ENCODE measurements at places on chromosomes 3 and 15.

DNA sequence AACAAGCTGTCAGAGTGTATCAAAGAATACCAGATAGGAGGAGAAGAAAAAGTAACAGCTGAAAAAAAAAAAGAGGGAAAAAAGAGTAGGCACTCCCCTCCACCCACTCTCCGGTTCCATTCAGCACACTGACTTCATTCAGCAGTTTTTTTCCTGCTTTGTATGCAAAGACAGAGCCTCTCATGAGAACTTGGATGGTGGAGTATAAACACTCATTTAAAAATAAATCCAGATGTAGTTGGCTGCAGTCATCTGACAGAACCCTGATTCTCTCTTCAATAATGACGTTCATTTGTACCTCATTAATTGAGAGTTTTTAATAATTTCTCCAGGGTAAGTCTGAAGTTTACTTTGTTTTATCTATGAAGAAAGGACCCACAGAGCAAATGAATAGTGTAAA lies 81.0 kb downstream of the TMEM108 start:
- no peak for DNase-seq

- no peak for DNase-seq
Observed at GRCh38 chr15:36914960-36915808, 185.2 kb downstream of the MEIS2 start.

- DNase-seq = no peak
Observed at GRCh38 chr3:103794656-103795055, 1359.8 kb downstream of the ZPLD1 start.

DNA sequence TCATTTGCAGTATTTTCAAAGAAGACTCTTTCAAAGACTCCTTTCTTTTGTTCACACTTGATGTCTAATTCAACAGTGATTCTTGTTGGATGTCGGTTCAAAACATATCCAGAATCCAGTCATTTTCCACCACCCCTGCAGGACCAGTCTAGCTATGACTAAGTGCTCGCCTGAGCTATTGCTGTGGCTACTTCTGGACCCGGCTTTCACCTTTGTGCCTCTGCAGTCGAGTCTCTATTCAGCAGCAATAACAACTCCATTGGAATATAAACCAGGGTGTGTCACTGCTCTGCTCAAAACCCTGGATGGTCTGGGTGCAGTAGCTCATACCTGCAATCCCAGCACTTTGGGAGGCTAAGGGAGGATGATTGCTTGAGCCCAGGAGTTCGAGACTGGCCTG lies 55.0 kb downstream of the PRICKLE2 start:
- DNase-seq = no peak

- DNase-seq = no peak
Observed at GRCh38 chr15:47768735-47769134, 51.4 kb downstream of the SEMA6D start.

- DNase-seq = no peak
Observed at GRCh38 chr15:54829821-54830220, 366.9 kb downstream of the RSL24D1 start.

DNA sequence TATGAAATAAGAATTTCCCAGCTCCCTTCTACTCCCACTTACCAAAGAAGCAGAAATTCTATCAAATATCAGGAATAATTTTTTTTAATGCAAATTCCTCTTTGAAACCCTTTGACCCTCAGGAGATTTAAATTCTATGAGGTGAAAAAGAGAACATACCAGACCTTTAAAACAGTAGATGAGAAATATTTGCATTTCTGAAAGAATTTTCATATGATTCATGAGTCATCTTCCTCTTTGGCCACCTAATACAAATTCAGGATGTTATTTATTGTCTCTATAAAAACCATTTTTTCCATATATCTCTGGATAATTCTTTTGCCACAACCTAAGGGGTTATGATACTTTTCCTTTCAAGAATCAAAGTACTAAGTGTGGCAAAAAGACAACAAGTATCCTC lies 67.3 kb upstream of the ST3GAL6 start:
- DNase-seq = no peak

- DNase-seq = no peak
Observed at GRCh38 chr15:90871139-90871715, 2.8 kb downstream of the FURIN start.

DNA sequence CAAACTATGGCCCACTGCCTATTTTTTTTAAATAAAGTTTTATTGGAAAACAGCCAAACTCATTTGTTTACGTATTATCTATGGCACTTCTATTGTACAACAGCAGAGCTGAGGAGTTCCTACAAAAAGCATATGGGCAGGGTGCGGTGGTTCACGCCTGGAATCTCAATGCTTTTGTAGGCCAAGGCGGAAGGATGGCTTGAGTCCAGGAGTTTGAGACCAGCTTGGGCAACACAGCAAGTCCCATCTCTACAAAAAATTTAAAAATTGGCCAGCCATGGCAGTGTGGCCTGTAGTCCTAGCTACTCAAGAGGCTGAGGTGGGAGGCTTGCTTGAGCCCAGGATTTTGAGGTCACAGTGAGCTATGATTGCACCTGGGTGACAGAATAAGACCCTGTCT lies 142.3 kb downstream of the RORA start:
- DNase-seq = no peak

- DNase-seq = peak; percentile 10
Observed at GRCh38 chr15:75149867-75150709, 51.6 kb upstream of the C15orf39 start.

DNA sequence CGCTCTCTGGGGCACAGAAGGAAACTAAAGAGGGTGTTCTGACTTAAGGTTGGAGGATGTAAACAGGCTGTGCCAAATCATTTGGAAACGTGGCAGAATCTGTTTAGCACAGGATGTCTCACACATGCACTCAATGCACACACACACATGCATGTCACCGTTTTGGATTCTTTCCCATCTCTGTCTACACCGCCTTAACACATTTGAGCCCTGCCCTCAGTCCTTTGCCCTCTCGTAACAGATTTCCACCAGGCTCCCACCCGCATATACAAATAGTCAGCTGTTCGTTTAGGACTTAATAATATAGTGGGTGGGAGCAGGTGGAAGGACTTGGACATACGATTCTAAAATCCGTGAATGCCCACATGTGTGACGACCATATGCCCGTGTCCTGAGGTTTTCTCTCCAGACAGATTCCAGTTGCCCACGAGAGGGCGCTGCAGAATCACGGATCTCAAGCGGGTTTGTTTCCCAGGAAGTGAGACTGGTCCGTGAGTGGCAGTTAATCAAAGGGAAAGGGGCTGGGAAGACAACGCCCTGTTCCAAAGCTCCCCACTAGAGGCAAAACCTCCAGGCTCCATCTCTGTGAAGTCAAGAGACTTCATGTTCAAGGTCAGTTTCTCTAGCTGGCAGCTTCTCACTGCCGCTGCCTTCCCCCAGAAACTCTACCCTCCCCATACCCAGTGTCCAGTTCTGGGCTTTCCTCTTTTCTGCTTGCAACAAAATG lies 44.5 kb downstream of the NOX5 start:
- DNase-seq = peak; percentile 77

GRCh38 chr3:12343047-12343501 lies 54.2 kb downstream of the PPARG start:
- DNase-seq = no peak

DNA sequence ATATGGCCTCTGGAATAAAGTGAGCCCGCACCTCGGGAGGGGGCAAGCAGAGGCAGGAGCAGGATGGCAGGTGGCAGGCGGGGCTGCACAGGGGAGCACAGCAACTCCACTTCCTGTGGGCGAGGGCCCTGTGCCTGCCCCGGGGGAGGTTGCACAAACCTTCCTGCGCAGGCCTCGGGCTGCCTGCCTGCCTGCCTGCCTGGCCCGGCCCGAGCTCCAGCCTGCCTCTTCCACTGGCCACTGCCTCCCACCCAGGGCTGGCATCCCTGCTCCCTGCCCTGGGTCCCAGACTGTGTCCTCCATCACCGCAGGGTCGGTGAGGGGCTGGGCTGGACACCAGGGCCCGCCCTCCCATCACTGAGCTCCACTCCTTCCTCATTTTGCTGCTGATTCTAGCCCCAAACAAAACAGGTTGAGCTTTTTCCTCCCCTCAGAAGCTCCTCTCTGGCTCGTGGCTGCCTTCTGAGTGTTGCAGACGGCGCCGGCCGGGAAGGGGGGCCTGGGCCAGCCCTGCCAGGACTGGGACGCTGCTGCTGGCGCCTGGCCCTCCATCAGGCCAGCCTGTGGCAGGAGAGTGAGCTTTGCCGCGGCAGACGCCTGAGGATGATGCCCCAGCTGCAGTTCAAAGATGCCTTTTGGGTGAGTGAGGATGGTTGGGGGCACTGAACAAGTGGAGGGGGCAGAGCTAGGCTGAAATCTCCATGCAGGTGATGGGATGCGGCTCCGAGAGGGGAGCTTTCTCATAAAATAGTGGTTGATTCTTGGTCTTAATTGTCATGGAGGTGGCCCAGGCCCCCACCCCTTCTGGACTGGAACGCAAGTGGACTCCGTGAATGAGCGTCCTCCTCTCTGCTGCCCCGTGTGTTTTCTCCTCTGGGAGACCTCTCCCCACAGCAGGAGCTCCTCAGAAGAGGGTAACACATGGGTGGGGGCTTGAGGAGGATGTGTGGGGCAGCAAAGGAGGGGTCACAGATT lies at the start of gene PSTPIP1:
TSS of gene PSTPIP1 (plus strand) at position 156 of the 975 bp plus-strand sequence. CDS start at position 604, 448 bp downstream.
- peak; percentile 71 for DNase-seq

DNA sequence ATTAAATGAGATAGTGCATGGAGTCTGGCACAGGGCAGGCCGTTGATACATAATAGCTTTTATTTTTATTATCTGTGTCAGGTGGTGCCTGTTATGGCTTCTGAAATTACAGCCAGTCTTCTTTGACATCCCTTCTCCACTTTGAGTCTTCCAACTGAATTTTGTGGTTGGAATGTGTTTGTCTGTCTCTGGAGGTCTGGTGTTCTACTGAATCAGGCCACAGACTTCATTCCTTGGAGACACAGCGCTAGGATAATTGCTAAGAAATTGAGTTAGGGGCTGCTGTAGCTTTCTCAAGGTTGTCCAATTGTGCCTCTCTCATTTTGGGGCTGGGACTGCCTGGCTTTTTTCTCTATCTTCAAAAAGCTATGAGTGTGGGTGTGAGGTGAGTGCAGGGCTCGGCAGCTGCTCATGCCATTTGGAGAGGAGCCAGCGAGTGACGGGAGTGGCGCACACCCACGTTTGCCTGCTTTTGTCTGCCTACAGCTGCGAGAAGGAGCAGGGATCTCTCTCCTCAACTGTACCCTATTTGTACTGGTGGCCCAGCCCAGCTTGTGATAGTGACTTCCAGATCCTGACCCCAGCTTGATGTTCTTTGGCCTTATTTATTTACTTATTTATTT lies 49.8 kb upstream of the SYN2 start:
- DNase-seq = no peak

- DNase-seq = no peak
Observed at GRCh38 chr15:53843166-53843565, 83.7 kb upstream of the WDR72 start.

DNA sequence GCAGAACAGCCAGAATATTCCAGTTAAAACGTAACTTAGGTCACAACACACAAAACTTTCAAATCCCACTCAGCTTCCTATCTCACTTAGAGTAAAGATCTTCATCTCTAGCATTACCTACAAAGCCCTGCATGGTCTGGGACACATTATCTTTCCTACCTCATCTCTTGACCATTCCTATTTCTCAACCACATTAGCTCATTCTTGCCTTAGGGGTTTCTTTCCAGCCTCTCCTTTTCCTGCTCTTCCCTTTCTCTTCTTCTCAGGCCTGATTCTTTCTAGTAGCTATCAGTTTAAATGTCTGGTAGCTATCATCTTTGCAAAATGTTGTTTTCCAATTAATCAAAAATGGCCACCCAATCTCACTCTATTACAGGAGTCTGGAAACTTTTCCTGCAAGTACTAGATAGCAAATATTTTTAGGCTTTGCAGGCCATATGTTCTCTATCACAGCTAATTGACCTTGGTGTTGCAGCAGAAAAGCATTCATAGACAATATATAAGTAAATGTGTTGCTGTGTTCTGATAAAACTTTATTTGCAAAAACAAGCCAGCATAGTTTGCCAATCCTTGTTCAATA lies 15.1 kb upstream of the CBLB start:
- no peak for DNase-seq

DNA sequence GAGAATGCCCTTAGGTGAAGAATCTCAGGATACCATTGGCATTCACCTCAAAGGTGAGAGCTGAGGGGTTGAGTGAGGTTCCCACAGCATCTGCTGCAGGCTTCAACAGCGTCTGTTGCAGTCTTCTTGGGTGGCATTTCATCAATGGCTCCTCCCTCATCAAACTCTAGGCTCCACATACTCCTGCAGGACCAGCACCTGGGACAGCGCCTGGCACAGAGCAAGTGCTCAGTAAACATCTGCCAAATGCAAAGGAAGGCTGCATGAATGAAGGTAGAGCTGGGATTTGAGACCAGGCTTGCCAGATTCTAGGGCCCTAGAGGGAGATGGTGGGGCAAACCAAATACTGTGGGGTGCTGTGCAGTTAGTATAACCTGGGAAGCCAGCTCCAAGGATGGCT lies 9.6 kb downstream of the TRH start:
- DNase-seq = no peak

GRCh38 chr3:73950865-73951558 lies 326.3 kb upstream of the PDZRN3 start:
- no peak for DNase-seq

GRCh38 chr3:16033889-16034687 lies 140.4 kb upstream of the GALNT15 start:
- DNase-seq = no peak

- DNase-seq = no peak
Observed at GRCh38 chr3:134333522-134334181, 40.6 kb downstream of the AMOTL2 start.

GRCh38 chr3:35184775-35185174 lies 454.6 kb upstream of the ARPP21 start:
- no peak for DNase-seq

- DNase-seq = no peak
Observed at GRCh38 chr3:64802460-64802859, 114.7 kb upstream of the ADAMTS9 start.

DNA sequence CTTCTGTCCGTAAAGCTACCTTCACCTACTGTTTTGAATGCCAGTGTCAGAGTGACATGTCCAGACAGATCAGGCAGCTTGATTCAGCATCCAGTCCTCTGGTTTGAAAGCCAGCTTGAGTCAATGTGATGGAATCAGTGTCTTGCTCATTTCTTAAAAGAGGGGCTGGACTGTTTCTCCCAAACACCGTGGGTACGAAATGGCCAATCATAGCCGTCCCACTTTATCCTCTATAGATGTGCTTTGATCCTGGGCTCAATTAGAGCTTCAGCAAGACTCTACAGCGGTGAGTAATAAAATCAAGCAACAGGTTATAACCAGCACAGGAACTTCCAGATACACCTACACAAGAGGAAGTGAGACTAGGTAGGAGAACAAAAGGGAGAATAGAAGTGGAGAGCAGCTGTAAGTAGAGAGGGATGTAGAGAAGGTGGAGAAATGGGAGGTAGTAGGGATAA lies 17.0 kb upstream of the OR5K1 start:
- DNase-seq = no peak

DNA sequence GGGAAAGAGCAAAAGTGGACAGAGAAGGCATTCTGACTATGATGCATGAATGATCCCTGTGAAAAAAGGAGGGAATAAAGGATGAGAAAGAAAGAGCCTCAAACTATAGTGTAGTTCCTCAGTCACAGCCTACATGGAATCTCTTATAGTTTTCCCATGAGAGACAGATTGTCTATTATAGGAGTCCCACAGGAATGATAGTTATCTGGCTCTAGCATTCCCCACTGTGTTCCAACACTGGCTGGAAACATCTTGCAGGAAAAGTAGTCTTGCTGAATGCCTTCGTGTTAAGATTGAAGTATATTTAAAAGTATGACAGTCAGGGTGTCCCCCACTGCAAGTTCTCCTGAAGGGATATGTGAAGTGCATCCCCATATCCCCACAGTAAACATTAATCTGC lies 641.5 kb upstream of the NECTIN3 start:
- DNase-seq = no peak

Measured in stimulated activated CD4-positive, alpha-beta T cell treated with anti-CD3 and anti-CD28 coated beads, Interleukin-4, amount 100 ng/mL, for 24 hours (primary cell).